ENCODE measurements at places on chromosomes 16 and 17.

- DNase-seq: peak; percentile 32
These were observed 13.1 kb downstream of the LYRM9 start for GRCh38 chr17:27879987-27880608.

GRCh38 chr17:63450551-63450950, 4.4 kb upstream of the CYB561 start:
- DNase-seq: no peak

- DNase-seq: no peak
These were observed 13.8 kb downstream of the MGAT5B start for GRCh38 chr17:76881966-76882365.

DNA sequence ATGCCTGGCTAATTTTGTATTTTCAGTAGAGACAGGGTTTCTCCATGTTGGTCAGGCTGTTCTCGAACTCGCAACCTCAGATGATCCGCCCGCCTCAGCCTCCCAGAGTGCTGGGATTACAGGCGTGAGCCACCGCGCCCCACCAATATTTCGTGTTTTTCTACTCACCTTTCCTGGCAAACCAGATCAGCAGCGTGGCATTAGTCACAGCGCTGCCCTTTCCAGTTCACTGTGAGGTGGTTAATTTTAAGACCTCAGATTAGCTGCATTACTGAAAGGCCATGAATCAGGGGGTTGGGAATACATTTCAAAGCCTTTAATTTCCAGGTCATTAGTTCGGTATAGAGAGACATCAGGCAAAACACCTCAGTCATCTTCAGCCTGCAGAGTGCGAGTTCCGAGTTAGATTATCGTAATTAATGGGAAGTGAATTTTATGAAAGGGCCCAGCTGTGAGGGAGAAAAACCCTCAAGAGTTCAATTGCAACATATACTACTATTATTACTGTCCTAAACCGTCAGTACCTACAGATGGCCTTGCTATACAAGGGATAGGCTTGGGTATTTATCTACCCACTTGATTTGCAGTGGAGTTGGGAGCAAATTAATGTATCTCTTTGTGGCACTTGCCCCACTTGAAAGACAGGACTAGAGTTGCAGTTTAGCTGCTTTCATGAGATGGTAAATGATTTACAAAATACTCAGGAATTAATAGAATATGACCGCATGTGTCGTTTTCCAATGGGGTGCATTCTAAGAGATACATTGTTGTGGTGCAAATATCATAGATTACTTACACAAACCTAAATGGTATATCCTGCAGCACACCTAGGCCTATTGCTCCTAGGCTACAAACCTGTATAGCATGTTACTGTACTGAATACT, 2.1 kb upstream of the USP32 start:
- DNase-seq: no peak

- DNase-seq: no peak
These were observed 195.2 kb downstream of the PARN start for GRCh38 chr16:14434860-14435259.

- no peak for DNase-seq
These were observed 20.2 kb downstream of the TSPOAP1 start for GRCh38 chr17:58308173-58308984.

- DNase-seq: no peak
These were observed 808.3 kb upstream of the EEF2KMT start for GRCh38 chr16:5905935-5906334.

DNA sequence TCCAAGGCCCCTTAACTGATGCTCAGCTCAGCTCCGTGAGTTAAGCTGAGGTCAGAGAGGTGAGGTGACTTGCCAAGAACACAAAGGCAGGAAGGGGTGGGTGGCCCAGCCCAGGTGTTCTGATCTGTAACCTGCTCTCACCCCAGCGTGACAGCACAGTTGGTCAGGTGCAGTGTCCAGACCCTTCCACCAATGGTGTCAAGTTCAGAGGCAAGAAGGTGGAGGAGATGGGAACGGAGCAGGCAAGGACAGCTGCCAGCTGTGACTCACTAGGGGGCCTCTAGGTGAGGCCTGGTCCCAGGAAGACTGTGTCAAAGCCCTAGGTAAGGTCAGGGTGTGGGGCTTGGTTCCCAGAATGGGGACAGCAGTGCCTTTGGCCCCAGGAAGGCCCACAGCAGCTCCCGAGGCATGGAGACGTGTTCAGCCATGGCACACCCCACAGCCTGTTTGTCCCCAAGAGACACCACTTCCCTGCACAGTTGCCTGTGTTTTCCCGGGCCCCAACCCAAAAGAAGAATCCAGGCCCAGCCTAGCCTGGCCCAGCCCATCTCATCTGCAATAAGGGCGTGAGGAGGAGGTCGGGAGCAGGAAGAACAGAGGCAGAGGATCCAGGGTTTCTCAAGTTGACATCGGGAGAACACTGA, 7.2 kb downstream of the WFIKKN2 start:
- DNase-seq: no peak

DNA sequence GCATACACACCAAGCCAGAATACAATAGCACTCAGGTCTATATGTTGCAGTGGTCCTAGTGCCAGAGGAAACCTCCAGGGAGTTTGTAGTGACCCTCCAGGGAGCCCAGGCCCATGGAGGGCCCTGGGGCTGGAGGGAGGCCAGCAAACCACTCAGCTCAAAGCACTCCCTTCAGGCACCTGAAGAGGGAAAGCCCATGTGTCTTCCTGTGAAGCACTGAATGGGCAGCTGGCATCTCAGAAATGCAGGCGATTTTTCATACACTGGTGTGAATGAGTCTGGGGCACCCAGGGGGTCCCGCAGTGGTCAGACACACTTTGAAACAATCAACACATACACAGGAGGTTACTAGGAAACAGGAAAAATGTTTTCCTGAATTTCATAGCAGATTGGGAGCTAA, 12.8 kb downstream of the TBC1D26 start:
- DNase-seq: no peak

- no peak for DNase-seq
These were observed 999 bp upstream of the FLYWCH2 start for GRCh38 chr16:2881783-2882649.

DNA sequence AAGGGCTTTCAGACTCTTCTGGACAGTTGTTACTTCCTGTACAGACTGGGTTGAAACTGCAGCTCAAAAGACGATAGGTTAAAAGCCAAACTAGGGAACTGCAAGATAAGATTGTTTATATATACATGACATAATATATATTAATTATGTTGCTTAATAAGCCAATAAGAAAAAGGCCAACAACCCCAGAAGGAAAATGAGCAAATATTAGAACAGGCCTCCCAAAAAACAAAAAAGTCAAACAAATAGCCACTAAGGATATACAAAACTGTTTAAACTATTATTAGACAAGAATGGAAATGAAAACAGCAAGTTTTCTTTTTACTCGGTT, 495 bp upstream of the CMTR2 start:
- DNase-seq: no peak

DNA sequence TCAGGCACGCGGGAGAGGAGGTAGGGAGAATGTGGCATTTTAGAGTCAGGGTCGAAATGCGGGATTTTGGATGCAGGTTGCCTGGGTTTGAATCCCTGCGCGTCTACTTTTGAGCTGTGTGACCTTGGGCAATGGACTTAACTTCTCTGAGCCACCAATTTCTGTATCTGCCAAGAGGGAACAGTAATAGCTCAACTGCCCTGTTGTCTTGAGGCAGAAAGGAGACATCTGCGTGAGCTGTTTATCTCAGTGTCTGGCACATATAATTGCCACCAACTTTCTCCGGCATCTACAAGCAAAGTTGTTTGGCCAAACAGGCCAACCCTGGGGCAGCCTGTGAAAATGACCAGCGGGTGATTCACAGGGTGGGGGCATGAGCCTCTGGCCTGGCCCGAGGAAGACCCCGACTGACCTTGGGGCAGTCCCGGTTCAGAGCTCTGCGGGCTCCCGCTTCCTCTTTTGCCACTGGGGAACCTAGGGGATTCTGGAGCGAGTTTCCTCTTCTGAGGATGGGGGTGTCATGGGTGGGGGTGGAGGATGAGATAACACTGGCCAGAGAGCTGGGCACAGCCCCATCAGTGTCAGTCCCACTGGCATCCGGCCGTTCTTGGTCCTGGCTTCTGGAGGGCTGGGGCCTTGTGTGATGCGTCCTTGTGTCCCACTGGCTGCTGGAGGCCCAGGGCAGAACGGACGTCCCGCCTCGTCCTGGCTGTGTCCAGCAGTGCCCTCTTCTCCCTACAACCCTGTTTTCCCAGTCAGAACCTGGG, 1.3 kb downstream of the SNN start:
- no peak for DNase-seq

GRCh38 chr17:61401389-61402072, 1.9 kb downstream of the TBX2 start:
- no peak for DNase-seq

- no peak for DNase-seq
These were observed 22.8 kb downstream of the FAM117A start for GRCh38 chr17:49741009-49741691.

GRCh38 chr16:27474921-27475320, 72.9 kb downstream of the IL21R start:
- DNase-seq: no peak

DNA sequence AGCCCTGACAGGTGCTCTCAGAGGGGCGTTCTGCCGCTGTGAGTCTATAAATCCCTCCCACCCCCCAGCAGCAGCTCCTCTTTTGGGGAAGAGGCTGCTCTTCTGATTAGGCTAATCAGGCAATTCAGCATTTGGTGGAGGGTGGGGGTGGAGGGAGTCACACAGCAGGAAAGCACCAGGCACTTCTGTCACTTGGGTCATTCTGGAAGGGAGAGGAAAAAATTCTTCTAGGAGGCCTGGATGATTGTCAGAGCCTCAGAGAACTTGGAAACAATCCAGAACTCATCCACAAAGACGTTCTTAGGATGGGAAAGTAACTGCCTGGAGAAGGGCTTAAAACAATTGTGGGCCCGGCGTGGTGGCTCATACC, 7.3 kb upstream of the SSTR2 start:
- DNase-seq: no peak

- DNase-seq: no peak
These were observed 223.0 kb downstream of the SNX29 start for GRCh38 chr16:12199524-12199923.

- DNase-seq: no peak
These were observed 99.6 kb downstream of the CA4 start for GRCh38 chr17:60249290-60249826.

- no peak for DNase-seq
These were observed 127.5 kb downstream of the SOCS1 start for GRCh38 chr16:11128211-11129141.

DNA sequence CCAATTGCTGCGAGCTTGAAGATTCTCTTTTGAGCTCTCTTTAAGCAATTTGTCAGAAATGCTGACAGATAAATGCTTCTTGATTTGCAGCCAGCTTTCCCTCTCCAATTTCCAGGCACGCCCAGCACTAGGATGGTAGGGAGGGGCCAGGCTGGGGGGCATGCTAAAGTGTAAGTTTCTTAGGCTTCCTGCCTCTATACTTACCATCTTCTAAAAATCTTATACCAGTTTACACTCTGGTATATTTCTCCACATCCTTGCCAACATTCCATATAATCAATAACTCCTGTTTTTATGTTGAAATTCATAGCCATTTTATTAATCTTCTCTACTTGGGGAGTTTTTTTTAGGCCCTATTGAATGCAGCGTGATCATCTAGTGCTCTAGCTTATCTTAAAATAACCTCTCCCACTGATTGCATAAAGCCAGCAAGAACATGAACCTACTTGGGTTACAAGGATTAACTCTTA, 17.5 kb downstream of the ACSF2 start:
- no peak for DNase-seq

DNA sequence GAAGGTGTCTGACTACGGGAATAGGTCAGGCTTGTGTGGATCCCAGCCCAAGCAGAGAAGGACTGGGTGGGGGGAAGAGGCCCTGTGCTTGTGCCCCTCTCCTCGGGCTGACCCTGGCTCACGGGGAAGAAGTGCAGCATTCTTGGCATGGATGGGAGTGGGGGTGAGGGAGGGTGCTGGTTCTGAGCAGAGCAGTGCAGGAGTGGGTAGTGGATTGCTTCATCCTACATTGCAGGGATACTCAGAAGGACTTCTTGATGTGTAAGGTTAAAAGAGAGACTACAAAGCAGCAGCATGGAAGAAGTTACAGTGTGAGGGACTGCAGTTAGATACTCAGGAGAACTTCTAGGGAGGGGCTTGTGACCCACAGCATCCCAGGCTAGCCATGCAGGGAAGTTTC, 2.1 kb downstream of the ARHGAP23 start:
- DNase-seq: no peak

- DNase-seq: no peak
These were observed 1.0 kb downstream of the ST3GAL2 start for GRCh38 chr16:70437582-70438557.

- DNase-seq: no peak
These were observed 8.9 kb downstream of the GP2 start for GRCh38 chr16:20318437-20318836.

DNA sequence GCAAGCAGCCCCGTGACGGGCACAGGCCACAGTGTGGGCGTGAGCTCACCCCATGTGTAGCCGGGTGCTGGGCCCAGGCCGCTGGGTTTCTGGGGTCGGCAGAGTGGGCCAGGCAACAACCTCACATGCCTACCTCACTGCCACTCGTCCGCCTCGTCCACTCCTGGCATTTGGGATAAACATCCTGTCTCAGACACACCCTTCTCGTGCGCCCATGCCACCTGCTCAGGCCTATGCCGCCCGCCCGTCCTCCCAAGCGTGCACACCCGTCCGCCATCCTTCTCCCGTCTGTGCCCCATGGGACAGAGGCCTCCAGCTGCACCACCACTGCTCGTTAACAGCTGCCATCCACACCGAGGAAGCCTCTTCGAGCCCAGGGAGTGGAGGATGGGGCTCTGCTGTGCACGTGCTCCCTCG, 64.3 kb downstream of the KLHDC4 start:
- no peak for DNase-seq

- DNase-seq: no peak
These were observed 114.6 kb upstream of the NOG start for GRCh38 chr17:56478836-56479447.

GRCh38 chr17:52532373-52532772, 373.9 kb upstream of the CA10 start:
- no peak for DNase-seq

- no peak for DNase-seq
These were observed 60.2 kb downstream of the EMP2 start for GRCh38 chr16:10519929-10520868.

DNA sequence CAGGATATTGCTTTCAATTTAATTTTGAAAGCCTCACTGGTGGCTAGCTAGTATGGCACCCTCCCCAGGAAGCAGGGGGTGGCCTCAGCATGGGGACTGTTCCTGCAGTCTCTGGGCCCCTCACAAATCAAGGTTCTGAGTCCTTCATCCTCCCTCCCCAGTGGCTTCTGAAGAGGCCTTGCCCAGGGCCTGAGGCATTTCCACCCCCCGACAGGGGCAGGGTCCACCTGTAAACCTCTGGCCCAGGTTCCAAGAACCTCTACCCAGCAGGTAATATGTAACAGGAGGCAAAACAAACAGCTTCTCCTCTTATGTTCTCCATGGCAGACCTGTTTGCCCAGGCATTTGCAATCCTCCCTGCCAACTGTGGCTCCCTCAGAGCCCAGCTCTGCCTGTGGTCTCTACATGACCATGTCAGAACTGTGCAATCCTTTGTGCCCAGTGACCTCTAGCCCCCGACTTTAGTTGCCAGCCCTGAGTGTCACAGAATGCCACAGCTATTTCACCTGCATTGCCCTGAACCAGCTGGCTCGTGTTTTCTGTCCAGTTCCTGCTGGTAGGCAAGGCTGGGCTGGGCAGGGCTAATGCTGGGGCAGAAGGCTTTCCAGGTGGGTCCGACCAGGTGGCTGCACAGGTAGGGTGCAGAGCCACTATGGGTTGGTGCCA, 14.3 kb downstream of the ACSF2 start:
- DNase-seq: no peak

All from stimulated activated CD8-positive, alpha-beta memory T cell treated with anti-CD3 and anti-CD28 coated beads, Interleukin-15, amount 100 ng/mL, for 48 hours (primary cell).